ENCODE measurements at places on chromosomes 5 and 9.
A peak's percentile ranks its signal among the peaks of the same experiment; 100 is the strongest.

DNA sequence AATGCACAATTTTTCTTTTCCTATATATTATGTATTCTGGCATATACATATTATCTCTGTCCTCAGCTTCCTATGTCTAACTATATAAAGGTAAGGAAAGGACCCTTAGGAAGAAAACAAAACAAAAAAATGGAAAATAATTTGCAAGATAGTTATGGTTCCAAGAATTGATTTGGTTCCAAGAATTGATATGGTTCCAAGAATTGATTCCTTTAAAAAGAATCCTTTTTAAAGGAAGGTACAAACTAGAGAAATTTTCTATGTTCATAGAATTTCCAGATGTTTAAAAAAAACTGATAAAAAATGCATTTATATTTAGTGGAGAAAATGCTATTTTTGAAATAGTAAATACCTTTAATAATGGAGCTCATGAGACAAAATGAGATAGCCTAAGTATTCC, 12.1 kb downstream of the LYRM7 start:
- H3K4me3 ChIP-seq = no peak overlapping the region
- DNase-seq = no peak
- no peak overlapping the region for H3K27ac ChIP-seq
- H3K27me3 ChIP-seq = no peaks in the 10 kb centered on the region
- peaks cover 16% of the 10 kb centered on the region for H3K36me3 ChIP-seq
- H3K4me1 ChIP-seq = peaks cover 11% of the 10 kb centered on the region

- no peaks in the 10 kb centered on the region for H3K27me3 ChIP-seq
- H3K36me3 ChIP-seq = peaks cover 50% of the 10 kb centered on the region
- H3K4me1 ChIP-seq = peaks cover 16% of the 10 kb centered on the region
- DNase-seq = no peak
- peak overlapping the region; percentile 16 for H3K4me3 ChIP-seq
- H3K27ac ChIP-seq = peak overlapping the region; percentile 26
Measured at GRCh38 chr9:73167614-73168013, 15.9 kb downstream of the ANXA1 start.

DNA sequence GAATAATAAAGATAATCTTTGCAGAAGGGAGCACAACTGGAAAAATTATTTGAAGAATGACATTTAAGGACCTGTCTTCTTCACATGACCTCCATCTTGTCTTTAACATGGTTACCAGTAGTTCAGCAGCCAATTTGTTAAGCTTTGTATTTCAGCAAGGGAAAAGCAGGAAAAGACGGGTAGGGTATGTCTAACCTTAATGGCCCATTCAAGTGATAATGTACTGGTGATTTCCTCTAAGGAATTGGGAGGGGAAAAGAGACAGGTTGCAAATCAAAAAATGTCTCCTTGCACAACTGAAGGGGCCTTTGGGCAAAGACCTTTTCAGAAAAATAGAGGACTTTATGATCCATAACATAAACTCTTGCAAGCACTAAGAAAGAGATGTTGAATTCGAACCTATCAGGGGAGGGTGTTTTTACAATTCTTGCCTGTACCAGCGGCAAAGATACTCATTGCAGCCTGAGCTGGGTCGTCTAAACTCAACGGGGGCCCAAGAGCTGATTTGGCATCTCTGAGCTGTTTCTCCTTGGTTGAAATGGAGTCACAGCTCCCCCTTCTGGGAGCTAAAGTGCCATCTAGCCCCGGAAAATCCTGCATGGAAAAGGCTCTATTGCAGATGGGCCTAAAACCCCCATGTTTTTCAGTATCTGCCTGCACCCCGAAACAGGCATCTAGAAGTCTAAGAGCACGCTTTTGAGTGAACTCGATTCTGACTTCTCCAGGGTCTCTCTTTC, 3.8 kb downstream of the BRINP1 start:
- DNase-seq = no peak
- peaks cover 3% of the 10 kb centered on the region for H3K36me3 ChIP-seq
- H3K27me3 ChIP-seq = peaks cover 16% of the 10 kb centered on the region
- no peaks in the 10 kb centered on the region for H3K4me1 ChIP-seq

DNA sequence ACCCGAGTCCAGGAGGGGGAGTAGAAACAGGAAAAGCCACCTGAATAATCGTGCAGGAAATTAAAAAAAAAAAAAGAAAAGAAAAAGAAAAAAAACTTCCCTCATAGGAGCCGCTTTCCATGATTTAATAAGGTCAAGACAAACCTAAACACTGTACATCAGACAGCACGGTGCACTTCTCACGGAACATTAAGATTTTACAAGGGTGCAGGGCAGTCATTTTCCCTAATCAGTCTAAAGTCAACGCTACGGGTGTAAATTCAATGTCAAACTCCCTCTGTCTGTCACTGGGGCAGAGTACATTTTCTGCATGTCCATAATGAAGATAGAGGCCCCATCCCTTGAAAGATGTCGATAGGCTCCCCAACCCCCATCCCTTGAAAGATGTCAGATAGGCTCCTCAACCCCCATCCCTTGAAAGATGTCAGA, 139.7 kb downstream of the TSSK1B start:
- H3K27ac ChIP-seq = peak overlapping the region; percentile 75
- H3K4me1 ChIP-seq = peaks cover 17% of the 10 kb centered on the region
- DNase-seq = no peak
- H3K36me3 ChIP-seq = no peaks in the 10 kb centered on the region
- H3K4me3 ChIP-seq = peak overlapping the region; percentile 90
- peaks cover 39% of the 10 kb centered on the region for H3K27me3 ChIP-seq

DNA sequence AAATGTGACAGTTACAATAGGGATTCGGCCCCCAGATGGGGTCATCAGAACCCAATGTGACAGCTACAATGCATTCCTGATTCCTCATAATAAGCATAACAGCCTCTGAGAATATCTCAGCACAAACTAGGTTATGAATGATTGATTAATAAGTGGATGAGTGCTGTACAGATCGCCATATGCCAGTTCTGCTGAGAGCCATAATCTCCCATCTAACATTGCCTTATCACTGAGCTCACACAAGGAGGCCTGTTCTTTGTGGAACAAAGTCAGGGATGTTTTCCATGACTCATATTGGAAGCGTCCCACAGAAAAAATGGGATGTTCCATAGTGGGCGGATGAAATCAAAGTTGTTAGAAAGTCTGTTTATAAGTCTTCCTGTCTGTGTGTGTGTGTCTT, 89.6 kb downstream of the KIF4B start:
- no peak overlapping the region for H3K27ac ChIP-seq
- H3K4me1 ChIP-seq = no peaks in the 10 kb centered on the region
- H3K4me3 ChIP-seq = no peak overlapping the region
- H3K36me3 ChIP-seq = no peaks in the 10 kb centered on the region

- no peak for DNase-seq
- H3K4me3 ChIP-seq = no peak overlapping the region
- peaks cover under 1% of the 10 kb centered on the region for H3K36me3 ChIP-seq
- no peaks in the 10 kb centered on the region for H3K4me1 ChIP-seq
- no peak overlapping the region for H3K27ac ChIP-seq
- no peaks in the 10 kb centered on the region for H3K27me3 ChIP-seq
Measured at GRCh38 chr9:97293207-97293721, 14.2 kb upstream of the CCDC180 start.

DNA sequence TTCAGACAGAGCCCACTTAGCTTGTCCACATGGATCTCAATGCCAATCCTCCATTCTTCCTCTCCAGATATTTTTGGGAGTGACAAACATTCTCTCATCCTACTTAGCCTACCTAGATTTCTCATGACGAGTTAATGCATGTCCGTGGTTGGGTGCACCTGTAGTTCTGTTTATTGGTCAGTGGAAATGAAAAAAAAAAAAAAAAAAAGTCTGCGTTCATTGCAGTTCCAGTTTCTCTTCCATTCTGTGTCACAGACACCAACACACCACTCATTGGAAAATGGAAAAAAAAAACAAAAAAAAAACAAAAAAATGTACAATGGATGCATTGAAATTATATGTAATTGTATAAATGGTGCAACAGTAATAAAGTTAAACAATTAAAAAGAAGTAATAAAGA, 59.0 kb downstream of the BASP1 start:
- no peak overlapping the region for H3K27ac ChIP-seq
- no peak for DNase-seq
- no peaks in the 10 kb centered on the region for H3K36me3 ChIP-seq

- peaks cover 6% of the 10 kb centered on the region for H3K4me1 ChIP-seq
- H3K4me3 ChIP-seq = no peak overlapping the region
- no peaks in the 10 kb centered on the region for H3K27me3 ChIP-seq
- DNase-seq = no peak
- no peaks in the 10 kb centered on the region for H3K36me3 ChIP-seq
- no peak overlapping the region for H3K27ac ChIP-seq
Measured at GRCh38 chr5:65858316-65858715, 68.1 kb upstream of the ERBIN start.

DNA sequence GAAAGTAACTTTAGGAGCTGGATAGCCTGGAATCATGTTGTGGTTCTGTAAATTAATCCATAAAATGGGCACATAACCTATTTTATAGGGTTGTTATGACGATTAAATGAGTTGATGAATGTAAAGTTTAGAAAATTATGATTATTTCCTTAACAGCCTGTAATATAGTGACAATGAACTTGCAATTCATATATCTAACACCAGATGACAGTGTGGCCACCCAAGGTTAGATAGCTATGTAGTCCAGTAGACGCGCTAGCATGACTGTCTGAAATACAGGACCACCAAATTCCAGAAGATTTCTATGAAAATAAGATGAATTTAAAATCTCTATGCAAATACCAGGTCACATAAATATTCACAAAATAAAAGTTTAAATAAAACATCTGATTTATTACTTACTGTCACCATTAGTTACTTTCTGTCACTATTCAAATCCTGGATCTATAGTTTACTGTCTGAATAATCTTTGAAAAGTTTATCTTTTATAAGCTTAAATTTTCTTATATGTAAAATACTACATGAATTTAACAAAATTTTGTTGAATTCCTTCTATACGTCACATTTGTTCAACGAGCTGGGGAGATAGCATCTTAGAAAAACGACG, 26.1 kb upstream of the MACIR start:
- DNase-seq = peak; percentile 39
- no peak overlapping the region for H3K27ac ChIP-seq
- peaks cover 32% of the 10 kb centered on the region for H3K27me3 ChIP-seq

GRCh38 chr9:130069048-130069447, 15.3 kb downstream of the GPR107 start:
- no peaks in the 10 kb centered on the region for H3K27me3 ChIP-seq
- H3K4me1 ChIP-seq = peaks cover 19% of the 10 kb centered on the region
- no peak overlapping the region for H3K4me3 ChIP-seq
- H3K27ac ChIP-seq = no peak overlapping the region

- H3K27me3 ChIP-seq = peaks cover 2% of the 10 kb centered on the region
- no peak overlapping the region for H3K27ac ChIP-seq
- H3K36me3 ChIP-seq = no peaks in the 10 kb centered on the region
- DNase-seq = no peak
- no peaks in the 10 kb centered on the region for H3K4me1 ChIP-seq
Measured at GRCh38 chr5:137393196-137393993, 105.7 kb downstream of the SPOCK1 start.

DNA sequence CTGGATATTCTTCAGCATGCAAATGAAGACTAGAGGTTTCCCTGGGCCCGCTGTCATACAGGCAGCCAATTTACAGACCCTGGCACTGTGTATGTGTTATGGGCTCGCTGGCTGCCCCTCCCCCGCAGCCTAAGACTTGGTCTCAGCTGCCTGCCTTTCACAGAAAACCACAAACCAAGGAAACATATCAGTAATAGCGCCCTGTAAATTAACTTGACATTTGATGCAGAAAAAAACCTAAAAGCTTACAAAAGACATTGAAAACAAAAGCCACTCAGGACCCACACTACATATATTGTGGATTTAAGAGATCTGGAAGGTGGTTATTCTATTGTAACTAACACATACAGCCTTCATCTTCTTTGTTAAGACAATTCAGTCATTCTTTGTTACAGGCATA, 287.0 kb upstream of the TMEM161B start:
- H3K4me3 ChIP-seq = no peak overlapping the region
- peaks cover 8% of the 10 kb centered on the region for H3K27me3 ChIP-seq
- H3K4me1 ChIP-seq = peaks cover 4% of the 10 kb centered on the region
- no peaks in the 10 kb centered on the region for H3K36me3 ChIP-seq

DNA sequence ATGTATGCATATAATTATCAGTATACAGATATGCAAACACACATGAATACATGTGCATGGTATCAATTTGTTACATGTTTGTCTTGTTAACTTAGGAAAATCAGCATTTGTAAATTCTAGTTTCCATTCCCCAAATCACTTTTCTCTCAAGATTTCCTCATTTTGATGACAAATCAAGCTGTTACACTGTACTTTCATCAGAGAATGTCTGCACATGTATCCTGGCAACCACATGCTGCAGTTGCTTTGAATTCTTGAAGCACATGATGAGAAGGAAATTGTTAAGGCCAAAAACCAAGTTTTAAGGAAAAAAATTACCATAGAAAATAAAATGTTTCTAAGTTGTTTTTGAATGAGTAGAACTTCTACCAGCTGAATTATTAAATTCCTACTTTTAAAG, 1834.5 kb downstream of the EFNA5 start:
- H3K4me1 ChIP-seq = no peaks in the 10 kb centered on the region
- no peaks in the 10 kb centered on the region for H3K36me3 ChIP-seq
- no peak overlapping the region for H3K27ac ChIP-seq
- no peaks in the 10 kb centered on the region for H3K27me3 ChIP-seq
- no peak overlapping the region for H3K4me3 ChIP-seq

DNA sequence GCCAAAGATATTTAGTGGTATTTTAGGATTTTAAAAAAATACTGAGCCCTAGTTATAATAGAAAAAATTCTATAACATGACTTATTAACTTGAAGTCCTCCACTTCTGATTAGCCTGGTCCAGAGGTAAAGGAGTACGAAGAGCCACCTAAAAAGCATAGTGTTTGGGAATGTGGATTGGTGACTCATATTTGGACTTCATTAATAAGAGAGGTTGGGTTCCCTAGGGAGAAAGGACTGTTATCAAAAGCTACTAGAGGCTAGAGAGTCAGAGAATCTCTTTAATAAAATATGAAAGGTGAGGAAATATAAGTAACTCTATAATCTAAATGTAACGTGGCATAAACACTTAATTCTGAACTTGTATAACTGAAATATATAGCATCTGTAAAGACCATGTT, 180.7 kb upstream of the TARS1 start:
- H3K4me3 ChIP-seq = no peak overlapping the region
- H3K36me3 ChIP-seq = no peaks in the 10 kb centered on the region
- H3K27ac ChIP-seq = no peak overlapping the region
- H3K4me1 ChIP-seq = no peaks in the 10 kb centered on the region
- H3K27me3 ChIP-seq = peaks cover 2% of the 10 kb centered on the region
- no peak for DNase-seq

Measured in activated CD8-positive, alpha-beta T cell treated with anti-CD3 and anti-CD28 coated beads, Interleukin-2, amount 10 ng/mL, durations not matched to agents 7 days and 5 days (primary cell).